Stimulated activated CD4-positive, alpha-beta T cell treated with anti-CD3 and anti-CD28 coated beads, Interleukin-12 subunit alpha, Interleukin-12 subunit beta, amount 100 ng/mL, for 4 hours (primary cell): ENCODE measurements at places on chromosomes 3 and 15.
A peak's percentile ranks its signal among the peaks of the same experiment; 100 is the strongest.

DNA sequence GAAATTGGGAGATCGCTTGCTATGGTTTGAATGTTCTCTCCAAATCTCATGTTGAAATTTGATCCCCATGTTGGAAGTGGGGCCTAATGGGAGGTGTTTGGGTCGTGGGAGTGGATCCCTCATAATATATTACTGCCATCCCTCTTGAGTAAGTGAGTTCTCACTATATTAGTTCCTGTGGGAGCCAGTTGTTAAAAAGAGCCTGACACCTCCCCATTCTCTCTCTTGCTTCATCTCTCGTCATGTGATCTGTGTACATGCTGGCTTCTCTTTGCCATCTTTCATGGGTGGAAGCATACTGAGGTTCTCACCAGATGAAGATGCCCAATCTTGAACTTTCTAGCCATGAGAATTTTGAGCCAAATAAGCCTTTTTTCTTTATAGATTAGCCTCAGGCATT, 43.0 kb upstream of the IL20RB start:
- no peak for DNase-seq

DNA sequence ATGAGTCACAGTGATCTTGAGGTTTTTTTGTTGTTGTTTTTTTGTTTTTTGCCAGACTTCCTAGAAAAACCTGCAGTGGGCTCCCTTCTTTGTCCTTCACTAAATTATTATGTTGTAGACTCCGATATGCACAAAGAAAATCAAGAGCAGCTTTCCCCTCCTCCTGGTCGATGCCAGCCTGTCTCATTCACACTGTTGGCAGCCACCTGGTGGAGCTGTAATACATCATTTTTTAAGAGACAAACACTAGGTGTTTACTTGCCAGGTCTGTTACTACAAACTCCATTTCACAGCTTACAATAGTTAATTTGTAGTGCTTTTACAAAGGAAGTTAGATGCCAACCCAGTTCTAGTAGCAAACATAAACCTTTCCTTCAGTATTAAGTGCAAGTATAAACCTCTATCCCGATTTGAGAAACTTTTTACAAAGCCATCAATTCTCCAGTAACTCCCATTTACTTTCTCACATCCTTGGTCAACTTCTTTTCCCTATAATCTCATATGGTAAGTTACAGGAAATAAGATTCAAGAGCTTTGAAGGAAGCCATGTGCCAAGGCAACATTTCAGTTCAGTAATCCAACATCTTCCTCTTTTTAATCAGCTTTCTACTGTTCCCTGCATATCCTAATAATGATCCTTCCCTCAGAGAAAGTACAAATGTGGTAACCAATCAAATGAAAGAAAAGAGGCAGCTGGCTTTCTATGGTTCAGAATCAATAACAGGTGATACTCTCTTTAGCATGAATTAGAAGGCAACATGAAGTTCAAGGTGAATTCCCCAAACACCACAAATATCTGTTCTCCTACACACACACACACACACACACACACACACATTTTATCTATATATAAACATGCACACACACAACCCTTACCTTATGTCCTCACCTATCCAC, 14.0 kb downstream of the AAGAB start:
- DNase-seq, result no peak

DNA sequence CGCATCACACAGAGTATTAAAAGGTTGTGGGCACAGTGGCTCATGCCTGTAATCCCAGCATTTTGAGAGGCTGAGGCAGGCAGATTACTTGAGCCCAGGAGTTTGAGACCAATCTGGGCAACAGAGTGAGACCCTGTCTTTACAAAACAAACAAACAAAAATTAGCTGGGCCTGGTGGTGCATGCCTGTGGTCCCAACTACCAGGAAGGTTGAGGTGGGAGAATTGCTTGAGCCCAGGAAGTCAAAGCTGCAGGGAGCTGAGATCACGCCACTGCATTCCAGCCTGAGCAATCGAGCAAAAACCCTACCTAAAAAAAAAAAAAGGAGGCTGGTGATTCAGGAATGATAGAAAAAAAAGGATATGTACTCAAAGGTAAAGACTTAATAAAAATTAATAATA, 28.2 kb upstream of the ST6GAL1 start:
- no peak for DNase-seq

- DNase-seq, result no peak
These were observed 125.6 kb downstream of the LRRK1 start for GRCh38 chr15:101044625-101045235.

DNA sequence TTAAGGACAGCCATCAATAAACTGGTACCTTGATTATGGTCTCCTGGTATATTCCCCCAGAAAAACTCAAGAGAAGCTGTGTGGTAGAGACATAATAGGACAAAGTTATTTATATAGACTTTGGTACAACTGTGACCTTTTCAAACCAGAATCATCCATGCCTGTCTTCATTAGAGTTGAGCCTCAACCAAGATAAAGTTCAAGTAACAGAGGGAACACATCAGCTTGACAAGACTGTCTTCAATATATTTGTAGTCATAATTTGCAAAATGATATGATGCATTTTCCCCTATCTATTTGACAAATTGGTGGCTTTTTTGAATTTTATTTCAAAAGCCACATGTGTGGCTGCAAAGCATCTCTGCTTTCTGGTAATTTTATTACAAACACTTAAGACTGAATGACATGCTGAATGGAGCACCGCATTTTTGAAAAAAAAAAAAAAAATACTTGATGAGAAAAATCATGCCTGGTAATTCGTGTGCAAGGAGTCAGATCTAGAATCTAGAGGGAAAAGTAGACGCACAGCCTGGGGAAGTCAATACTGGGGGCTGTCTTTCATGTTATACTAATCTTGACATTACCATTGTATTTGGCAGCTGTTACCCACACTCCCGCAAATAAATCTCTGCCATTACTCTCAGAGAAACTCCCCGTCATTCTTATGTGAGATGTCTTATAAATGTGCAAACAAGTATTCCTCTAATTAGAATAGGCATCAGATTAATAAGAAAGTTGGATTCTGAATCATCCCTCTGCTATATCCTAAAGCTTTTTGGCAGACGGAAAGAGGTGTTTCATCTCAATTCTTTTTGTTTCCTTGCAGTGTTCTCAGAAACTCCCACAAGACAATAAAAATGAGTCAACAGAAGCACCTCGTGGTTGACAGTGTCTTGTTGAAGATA, 554.8 kb upstream of the CBLB start:
- peak; percentile 3 for DNase-seq

- DNase-seq, result no peak
These were observed 19.8 kb downstream of the ADAMTS9 start for GRCh38 chr3:64667887-64668581.

- DNase-seq, result no peak
These were observed 20.3 kb downstream of the SETMAR start for GRCh38 chr3:4323246-4324027.

DNA sequence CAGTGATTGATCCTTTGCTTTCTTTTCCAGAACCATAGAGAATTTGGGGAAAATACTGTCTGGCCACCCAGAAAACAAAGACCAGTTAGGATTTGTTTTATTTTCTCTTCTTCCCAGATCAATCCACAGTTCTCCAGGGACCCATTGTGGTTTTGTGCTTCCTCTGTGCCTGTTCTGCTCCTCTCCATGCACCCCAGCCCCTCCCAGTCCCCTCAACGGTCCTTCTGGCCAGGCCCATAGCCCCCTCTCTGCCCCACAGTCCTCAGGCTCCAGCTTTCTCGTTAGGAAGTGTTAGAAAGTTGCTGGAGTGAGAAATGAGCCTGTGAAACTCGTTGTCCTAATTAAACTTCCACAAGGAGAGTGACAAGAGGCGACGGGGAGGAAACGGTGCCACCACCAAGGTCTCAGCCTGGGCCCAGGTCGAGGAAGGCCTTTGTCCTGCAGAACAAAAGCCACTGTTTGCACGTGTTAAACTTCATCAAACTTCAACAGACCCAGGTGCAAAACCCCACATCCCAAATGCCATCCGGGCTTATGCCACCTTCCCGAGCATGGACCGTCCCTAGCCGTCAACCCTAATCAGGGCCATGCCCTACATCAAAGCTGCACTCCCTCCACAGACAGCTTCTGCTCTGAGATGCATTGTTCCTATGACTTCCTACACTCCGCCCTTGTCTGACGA, 18.7 kb upstream of the ALDH1A3 start:
- DNase-seq, result no peak

DNA sequence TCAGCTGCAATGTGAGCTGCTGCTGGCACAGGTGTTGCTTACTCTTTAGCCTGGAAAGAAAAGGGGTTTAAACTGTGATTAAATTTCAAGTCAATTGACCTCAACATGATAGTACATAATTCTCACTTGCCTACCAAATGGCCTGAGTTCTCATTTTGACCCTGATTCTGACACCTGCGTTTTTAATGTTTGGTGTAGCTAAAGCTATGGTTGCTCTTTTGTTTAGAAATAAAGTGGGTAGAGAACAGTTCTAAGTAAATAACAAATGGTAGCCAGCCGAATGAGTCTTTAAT, 100.8 kb upstream of the SOX2 start:
- DNase-seq, result no peak

DNA sequence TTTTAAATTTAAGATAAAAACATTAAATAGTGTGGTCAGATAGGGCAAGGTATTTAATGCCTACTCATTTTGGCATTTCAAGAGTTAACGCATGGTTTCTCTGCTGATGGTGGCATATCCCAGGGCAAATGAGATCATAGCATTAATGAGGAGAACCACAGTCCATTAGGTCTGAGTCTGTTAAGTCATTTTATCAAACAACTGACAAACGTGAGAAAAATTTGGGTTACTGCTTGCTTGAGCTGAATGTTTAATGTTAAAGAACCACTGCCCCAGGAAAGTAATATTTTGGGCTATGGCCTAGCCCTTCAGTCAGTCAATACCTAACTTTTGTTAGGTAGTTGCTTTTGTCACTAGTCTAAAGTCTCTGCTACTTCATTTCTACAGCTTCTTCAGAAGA, 37.9 kb upstream of the SLC2A2 start:
- DNase-seq, result no peak

- DNase-seq, result no peak
These were observed 29.6 kb upstream of the RBP2 start for GRCh38 chr3:139505829-139506386.

- no peak for DNase-seq
These were observed 9.1 kb upstream of the GRAMD2A start for GRCh38 chr15:72206677-72207000.

- no peak for DNase-seq
These were observed 98.8 kb upstream of the WNT5A start for GRCh38 chr3:55585856-55586255.

DNA sequence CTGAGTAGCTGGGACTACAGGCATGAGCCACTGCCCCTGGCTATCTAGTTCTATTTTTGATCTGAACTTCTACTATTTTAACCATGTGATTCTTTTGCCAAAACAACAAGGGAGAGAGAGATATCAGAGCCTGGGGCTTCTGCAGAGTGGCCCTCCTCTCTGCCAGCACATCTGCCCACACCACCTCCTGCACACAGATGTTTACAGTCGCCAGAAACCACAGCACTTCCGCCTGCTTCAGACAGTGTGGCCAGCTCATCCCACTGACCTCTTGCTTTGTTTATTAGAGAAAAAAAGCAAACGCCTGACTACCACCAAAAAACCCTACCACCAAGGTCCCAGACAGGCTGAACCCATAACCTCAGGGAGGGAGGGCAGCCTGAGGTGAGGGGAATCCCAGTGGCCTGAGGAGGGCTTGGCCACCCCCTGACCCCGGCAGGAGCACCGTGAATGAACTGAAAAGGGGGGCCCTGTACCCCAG, 85.9 kb upstream of the ABHD2 start:
- DNase-seq, result no peak

DNA sequence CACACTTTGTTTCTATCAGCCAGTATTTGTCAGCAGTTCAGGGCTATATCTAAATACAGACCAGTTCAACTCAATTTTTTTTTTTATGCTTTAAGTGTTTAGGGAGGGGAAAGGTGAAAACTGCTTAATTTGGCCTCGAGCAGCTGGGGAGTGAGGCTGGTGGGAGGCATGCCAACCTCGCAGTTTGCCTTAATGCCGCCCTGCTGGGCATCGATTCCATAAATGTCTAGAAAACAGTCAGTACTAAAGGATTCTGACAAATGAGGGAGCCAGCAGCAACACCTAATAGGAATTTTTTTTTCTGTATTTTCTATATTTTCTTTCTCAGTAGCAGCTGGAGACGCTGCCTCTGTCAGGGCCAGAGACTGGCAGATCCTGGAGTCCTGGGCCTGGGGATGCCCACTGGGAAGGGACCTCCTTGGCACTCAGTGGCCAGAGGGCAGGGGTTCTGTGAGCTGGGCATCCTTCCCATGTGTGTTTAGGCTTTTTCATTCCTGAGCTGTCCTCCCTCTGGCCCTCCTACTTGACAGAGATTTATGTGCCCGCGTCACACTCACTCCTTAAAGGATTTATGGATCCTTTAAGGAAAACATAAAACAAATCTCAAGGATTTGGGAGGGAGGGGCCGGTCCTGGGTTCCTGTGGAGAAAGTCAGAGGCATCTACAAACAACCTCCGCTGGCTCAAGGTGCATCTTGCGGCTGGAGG, 117.8 kb downstream of the WNT5A start:
- DNase-seq, result no peak

- DNase-seq, result no peak
These were observed 25.5 kb downstream of the SLC12A8 start for GRCh38 chr3:125186800-125187598.

- DNase-seq, result no peak
These were observed 336.5 kb downstream of the PTPRG start for GRCh38 chr3:61897848-61898247.

DNA sequence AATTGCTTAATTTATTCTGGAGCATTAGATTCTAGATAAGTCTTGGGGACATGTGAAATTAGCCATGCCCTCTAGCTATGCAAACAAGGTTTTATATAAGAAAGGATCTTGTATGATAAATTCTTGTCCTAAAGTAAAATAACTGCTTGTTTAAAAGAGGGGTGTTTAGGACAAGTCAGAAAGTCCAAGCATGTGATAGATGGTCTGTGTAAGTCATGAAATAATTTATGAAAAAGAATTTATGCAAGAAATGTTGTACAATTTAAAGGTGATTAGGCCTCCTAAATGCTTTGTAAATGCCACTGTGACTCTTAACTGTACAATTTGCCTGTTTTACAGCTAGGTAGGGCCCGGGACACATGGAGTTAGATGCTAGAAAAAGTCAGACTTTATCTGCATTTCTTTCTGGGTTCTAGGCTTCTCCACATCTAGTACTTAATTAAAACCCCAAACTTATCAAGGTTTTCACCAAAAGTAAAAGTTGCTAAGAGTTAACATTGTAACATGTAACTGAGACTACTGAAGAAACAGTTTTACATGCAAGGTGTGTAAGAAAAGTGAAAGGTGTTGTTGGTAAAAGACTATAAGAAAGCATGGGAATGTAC, 13.2 kb downstream of the LINS1 start:
- DNase-seq, result no peak

GRCh38 chr3:40975711-40976121, 223.6 kb upstream of the CTNNB1 start:
- DNase-seq, result no peak

GRCh38 chr3:18919158-18919557, 229.2 kb upstream of the KCNH8 start:
- no peak for DNase-seq
